ENCODE measurements at places on chromosomes 11 and 22.

GRCh38 chr11:12133547-12134235, 23.3 kb downstream of the MICAL2 start:
- no peak for DNase-seq

DNA sequence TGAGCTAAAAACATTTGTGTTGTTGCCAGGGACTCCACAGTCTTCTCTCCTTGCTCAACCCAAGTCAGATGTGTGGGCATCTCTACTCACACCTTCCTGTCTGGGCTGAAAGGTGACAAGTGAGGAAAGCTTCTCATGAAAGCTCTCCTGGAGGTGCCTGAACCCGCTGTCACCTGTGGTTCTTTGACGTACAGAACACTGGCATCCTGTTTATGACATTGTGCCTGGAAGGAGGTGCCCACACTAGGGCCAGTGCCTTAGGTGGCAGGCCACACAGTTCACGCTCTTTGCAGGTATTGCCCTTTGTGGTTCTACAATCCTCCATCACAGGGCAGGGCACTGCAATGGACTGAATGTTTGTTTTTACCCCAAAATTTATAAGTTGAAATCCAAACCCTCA, 108.5 kb downstream of the CD44 start:
- DNase-seq = no peak

- no peak for DNase-seq
Observed at GRCh38 chr11:9060700-9061111, 30.7 kb downstream of the SCUBE2 start.

- DNase-seq = no peak
Observed at GRCh38 chr22:19648419-19648929, 65.8 kb upstream of the SEPTIN5 start.

DNA sequence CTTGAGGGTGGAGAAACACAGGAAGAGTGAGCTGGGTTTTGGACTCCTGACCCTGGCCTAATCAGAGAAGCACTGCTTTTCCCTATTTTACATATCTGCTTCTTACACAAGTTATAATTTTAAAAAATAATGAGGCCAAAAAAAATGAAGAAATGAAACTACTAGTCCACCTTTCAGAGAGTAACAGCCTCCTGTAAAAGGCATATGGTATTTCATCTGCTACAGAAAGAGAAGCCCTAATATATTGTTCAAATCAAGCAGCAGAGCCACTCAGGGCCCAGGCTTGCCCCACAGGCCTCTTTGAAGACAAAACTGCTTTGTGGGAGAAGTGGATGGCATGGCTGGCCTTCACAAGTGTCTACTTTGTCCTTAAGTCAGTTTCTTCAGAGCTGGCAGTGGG, 10.0 kb downstream of the DIXDC1 start:
- DNase-seq = no peak

DNA sequence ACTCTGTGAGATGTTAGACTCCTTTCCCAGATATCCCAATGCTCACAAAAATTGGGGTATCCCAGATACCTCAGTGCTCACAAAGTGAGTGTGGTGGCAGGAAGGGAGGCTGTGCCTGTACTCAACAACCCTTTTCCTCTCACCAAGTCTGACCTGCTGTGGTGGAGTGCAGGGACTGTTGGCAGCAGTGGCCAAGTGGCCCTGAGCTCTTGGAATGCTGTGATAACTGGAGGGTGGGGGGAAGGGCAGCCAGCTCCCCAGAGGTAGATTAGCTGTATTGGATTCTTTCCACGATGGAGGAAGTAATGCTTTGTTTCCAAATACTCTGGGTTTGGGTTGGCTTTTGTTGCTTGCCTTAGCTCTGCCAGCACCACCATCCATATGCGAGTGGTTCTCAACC, 46.0 kb upstream of the OR9Q1 start:
- DNase-seq = no peak

GRCh38 chr11:69726019-69726418, 22.2 kb upstream of the FGF19 start:
- DNase-seq = no peak

DNA sequence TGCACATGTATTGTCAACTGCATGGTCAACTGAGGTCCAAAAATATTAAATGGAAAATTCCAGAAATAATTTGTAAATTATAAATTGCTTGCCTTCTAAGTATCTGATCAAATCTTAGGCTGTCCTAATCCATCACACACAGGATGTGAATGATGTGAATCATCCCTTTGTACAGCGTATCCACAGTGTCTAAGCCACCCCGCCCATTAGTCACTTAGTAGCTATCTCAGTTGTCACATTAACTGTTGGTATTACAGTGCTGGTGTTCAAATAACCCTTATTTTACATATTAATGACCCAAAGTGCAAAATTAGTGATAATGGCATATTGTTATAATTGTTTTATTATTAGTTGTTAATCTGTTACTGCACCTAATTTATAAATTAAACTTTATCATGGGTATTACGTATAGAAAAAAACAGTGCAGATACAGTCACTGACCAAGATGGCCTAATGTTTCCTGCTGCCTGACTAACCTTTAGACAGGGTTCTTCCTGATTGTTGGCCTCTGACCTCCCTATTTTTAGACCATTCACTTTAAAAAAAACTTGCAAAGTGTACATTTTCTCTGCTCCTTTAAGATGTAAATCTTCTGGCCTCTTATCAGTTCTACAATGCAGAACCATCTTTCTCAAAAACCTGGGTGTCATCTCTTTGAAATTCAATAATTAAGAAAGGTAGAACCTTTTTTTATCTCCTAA, 2.9 kb upstream of the SVIP start:
- DNase-seq = no peak

DNA sequence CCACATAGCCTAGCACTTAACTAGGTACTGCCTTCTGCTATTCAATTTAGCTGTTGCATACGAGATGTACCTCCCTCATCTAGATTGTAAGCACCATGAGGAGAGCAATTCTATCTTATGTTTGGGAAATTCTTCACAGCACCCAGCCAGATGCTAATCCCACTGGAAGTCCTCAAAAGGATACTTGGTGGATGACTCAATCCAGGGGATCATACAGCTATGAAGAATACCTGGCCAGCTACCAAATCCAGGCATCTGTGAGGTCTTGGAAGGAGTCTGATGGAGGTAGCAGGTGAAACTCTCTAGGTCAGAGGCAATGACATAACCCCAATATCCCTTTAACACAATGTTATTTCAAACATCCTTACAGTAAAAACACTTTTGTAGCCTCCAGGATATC, 167.8 kb upstream of the NCAM1 start:
- DNase-seq = no peak

DNA sequence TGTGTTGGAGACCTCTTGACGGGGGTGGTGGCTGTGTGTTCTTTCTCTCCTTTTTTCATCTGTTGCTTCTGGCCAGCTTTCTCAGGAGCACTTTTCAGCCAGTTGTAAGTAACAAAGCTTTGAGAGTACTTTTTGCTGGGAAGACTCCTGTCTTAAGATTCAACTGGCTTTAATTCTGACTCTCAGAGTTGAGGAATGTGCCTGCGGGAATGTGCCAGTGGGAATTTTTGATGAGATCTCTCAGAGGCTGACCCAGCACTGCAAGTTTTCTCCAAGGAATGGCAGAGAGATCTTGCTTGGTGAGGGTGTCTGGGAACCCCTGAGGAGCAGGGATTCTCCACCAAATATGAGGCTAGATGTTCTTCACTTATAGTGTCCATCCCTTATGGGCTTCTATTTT, 91.6 kb upstream of the OR9Q1 start:
- DNase-seq = no peak

- DNase-seq = no peak
Observed at GRCh38 chr11:5712507-5712906, 22.9 kb downstream of the TRIM22 start.

DNA sequence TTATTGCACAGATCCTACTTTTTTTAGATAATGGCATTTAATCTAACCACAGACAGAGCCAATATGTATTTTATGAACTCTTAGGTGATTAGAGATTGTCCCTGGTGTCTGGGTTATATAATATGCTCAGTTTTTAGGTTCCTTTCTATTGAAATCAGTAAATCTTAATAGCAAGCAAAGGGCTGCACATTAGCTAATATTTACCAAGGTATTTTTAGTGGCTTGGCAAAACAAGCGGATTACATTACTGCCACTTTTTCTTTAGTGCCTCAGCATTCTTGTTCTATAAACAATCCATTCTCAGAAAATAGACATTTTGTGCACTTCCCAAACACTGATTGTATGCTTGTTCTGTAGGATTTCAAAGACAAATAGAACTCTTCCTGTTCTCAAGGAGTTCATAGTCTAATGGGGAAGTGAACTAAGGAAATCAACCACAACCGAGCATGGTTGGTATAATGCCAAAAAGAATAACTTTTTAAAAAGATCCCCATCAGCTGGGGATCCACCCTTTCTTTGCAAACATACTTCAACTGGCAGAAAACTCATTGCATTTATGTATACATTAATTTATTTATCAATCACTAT, 23.8 kb downstream of the KCNJ1 start:
- no peak for DNase-seq

- no peak for DNase-seq
Observed at GRCh38 chr11:68373189-68373814, 60.9 kb downstream of the LRP5 start.

- no peak for DNase-seq
Observed at GRCh38 chr11:91792779-91793262, 431.8 kb upstream of the FAT3 start.

- DNase-seq = no peak
Observed at GRCh38 chr11:65476632-65477148, 22.2 kb upstream of the MALAT1 start.

- DNase-seq = no peak
Observed at GRCh38 chr22:23708270-23708669, 17.5 kb downstream of the RGL4 start.

GRCh38 chr22:29744902-29745301, 21.9 kb downstream of the ZMAT5 start:
- DNase-seq = no peak

DNA sequence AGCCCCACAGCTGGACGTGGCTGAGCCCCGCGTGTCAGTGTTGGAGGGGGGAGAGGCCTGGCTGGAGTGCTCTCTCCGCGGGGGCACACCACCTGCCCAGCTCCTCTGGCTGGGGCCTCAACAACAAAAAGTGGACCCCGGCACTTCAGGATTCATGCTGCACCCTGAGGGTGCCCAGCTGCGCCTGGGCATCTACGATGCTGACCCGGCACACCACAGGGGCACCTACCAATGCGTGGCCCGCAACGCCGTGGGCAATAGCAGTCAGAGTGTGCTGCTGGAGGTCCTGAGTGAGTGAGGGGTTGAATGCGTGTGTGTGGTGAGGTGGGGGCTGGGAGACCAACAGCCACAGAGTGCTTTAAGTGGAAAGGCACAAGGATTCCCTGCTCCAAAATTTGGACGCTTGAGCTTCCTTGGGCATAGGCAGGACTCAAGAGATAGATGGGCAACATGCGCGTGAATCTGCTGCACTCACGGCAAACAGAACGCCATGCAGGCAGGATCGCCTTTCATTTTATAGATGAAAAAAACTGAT, 7.6 kb downstream of the VSIG10L2 start:
- no peak for DNase-seq

DNA sequence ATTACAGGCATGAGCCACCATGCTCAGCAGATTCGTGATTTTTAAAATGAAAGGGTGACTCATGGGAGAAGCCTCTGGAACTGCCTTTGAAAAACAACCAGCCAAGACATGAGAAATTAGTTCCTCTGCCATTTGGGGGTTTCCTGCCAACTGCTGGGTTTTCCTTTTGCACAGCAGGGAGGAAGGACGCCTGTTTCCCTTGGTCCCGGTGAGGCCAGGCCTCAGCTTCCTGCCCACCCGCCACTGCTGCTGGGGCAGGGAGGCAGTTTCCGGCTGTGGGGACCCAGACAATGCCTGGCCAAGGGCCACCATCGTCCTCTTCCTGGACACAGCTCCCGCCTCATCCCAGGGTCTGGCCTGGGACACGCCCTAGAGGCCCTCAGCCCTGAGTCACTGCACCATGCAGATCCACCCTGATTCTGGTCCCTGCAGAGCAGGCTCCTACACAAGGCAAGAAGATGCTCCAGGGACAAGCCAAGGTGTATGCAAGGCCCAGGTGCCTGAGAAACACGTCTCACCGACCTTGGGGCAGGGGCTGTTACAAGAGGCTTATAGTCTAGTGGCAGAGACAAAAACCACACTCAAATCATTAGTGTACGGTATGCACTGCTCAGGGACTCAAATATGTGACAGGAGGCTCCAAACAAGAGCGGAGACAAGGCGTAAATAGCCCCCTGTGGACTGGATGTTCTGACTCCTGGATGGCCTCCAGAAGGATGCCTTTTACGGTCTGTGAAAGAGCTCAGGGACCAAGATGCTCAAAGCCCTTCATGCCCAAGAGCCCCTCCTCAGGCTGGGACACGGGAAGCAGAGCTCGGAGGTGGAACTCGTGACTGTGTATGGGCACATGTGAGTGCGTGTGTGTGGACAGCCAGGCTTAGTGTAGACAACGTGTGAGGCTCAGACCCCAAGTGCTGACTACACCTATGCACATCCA, 10.0 kb downstream of the PPM1F start:
- DNase-seq = no peak

DNA sequence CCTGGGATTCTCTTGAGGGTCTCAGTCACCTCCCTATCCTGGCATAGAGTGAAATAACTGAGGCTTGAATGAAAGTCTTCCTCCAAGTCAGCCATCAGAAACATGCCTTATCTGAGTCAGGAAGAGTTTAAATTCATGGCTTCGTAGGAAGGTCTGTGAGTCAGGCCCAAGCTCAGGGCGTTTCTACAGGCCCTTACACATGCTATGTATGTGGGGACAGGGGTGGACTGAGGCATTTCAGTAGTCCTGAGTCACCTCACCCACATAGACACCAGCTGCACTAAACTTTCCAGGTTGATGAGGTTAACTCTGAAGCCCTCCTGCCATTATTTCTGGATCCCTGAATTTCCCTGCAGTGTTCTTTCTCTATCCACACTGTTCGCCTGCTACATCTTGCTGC, 134.6 kb upstream of the RCN1 start:
- no peak for DNase-seq

DNA sequence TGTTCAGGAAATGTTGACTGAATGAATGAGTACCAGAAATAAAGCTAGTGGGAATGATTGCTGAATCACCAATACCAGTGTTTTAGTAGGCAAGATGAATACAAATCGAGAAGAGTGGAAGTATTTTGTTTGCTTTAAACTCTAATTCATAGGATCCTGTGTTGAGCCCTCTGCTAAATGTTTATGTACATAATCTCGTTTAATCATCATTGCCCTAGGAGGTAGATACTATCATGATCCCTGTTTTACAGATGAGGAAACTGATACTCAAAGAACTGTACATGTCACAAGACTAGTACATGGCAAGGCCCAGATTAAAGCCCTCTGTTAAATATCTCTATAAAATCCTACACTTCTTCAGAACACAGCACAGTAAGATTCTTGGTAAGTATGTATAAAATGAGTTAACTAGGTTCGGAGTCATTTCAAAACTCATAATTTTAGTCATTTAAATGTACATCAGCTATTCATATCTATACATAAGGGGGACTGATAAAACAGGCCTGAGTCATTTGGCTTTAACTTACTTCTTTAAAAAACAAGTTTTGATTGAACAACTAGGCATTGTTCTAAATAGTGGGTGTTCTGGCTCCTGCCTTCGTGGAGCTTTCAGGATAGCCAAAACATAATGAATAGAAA, 97.1 kb downstream of the EXT2 start:
- DNase-seq = no peak
